Vagina (tissue), 2 donors: ENCODE measurements at places on chromosomes 6 and 20.

- no peak overlapping the region for H3K27ac ChIP-seq
- peak; percentile 44 for DNase-seq
- no peaks in the 10 kb centered on the region for H3K36me3 ChIP-seq
- no peak overlapping the region for H3K4me3 ChIP-seq
- no peaks in the 10 kb centered on the region for H3K4me1 ChIP-seq
These were observed 37.9 kb downstream of the SUN5 start for GRCh38 chr20:32966382-32966781.

DNA sequence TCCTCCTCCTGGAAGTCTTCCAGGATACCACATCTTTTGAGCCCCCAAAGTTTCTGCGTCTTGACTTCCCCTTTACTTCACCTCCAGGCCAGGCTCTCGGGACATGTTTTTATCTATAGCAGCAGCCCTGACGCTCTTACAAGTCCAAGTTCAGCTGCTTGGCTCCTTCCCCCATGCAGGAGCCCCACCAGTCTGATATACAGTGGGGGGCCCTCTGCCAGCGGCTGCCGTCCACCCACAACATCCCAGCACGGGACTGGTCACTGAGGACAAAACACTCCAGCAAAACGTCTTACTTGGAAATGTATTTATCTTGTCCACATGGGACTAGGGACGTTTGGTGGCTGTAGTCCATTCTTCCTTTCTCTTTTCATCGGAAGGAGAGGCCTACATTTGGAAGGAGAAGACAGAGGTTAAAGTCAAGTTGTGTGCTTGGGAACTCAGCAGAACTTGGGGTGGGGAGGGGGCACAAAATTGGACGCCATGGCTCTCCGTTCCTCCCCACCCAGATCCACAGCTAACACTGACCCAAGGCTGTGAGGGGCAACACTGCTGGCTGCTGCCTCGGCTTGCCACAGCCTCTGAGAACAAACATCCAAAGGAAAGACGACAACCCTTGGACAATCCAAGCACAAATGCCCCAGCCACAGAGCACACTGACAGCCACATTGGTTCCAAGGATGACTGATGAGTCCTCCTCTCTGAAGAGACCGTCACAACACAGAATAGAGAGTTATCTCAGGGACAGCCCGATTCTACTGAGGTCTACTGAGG, 79.2 kb downstream of the PRND start:
- no peak overlapping the region for H3K27ac ChIP-seq
- peak; percentile 81 for DNase-seq
- no peak overlapping the region for H3K4me3 ChIP-seq
- H3K36me3 ChIP-seq, result no peaks in the 10 kb centered on the region
- H3K4me1 ChIP-seq, result no peaks in the 10 kb centered on the region

DNA sequence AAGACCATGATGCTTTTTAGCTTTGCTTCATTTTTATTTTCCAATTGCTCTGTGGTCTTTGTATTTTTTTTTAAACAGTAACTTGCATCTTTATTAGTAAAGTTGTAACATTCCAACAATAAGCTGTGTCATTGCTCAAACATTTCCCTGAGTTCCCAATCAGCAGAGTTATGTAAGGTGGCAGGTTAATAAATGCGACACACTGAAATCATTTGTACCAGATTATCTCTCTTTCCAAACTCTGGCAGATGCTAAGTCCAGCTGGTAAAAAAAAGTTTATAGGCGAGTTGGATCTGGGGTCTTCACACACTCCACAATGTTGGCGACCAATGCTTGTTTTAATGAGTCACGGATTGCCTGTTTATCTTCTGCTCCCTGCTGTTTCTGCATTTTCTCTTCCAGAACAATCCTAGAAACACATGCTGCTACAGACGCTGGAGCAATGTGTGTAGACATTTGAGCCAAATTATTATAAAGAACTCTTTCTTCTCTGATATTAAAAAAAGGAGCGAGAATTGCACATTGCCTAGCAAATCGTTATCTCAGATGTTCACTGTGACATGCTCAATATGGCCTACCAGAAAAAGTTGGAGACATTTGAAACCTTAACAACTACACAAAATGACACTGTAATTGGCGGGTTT, 113.6 kb upstream of the IFNGR1 start:
- H3K4me1 ChIP-seq, result peaks cover 7% of the 10 kb centered on the region
- no peaks in the 10 kb centered on the region for H3K27me3 ChIP-seq
- DNase-seq, result no peak
- H3K4me3 ChIP-seq, result no peak overlapping the region
- H3K36me3 ChIP-seq, result no peaks in the 10 kb centered on the region

DNA sequence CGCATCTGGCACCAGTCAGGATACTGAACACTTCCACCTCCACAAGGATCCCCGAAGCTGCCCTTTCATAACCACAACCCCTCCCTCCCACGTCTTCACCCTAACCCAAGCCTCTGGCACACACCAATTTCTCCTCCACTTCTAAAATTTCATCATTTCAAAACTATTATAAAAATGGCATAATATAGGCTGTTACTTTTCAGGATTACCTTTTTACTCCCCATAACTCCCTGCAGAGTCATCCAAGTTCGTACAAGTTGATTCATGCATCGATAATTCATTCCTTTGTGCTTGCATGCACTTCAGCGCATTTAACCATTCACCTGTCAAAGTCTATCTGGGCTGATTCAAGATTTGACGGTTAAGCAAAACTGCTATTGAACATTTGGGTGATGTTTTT, 30.6 kb upstream of the LY86 start:
- H3K27ac ChIP-seq, result no peak overlapping the region
- no peaks in the 10 kb centered on the region for H3K36me3 ChIP-seq
- no peak overlapping the region for H3K4me3 ChIP-seq

- no peaks in the 10 kb centered on the region for H3K36me3 ChIP-seq
- H3K4me3 ChIP-seq, result no peak overlapping the region
- H3K27ac ChIP-seq, result no peak overlapping the region
- H3K4me1 ChIP-seq, result no peaks in the 10 kb centered on the region
- no peaks in the 10 kb centered on the region for H3K27me3 ChIP-seq
These were observed 76.4 kb upstream of the FLRT3 start for GRCh38 chr20:14413835-14414234.

DNA sequence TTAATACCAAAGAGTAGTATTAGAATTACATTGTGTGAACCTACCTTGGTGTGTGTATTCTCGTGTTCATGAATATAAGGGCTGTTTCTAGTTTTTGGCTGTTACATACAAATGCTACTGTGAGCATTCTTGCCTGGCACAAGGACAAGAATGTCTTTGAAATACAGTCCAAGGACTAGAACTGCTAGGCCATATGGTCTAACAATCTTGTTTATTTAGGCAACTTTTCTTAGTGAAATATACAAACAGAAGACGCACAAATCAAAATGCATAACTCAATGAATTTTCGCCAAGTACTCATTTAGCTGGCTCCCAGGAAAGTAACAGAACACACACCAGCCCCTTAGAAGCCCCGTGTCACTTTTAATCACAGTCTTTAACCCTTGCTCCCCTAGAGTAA, 28.5 kb downstream of the KDM1B start:
- no peak for DNase-seq
- no peak overlapping the region for H3K4me3 ChIP-seq
- no peaks in the 10 kb centered on the region for H3K36me3 ChIP-seq
- no peak overlapping the region for H3K27ac ChIP-seq

GRCh38 chr6:62075869-62076268, 210.2 kb downstream of the KHDRBS2 start:
- no peaks in the 10 kb centered on the region for H3K36me3 ChIP-seq
- no peak overlapping the region for H3K4me3 ChIP-seq
- H3K27me3 ChIP-seq, result no peaks in the 10 kb centered on the region
- no peaks in the 10 kb centered on the region for H3K4me1 ChIP-seq
- H3K27ac ChIP-seq, result no peak overlapping the region

DNA sequence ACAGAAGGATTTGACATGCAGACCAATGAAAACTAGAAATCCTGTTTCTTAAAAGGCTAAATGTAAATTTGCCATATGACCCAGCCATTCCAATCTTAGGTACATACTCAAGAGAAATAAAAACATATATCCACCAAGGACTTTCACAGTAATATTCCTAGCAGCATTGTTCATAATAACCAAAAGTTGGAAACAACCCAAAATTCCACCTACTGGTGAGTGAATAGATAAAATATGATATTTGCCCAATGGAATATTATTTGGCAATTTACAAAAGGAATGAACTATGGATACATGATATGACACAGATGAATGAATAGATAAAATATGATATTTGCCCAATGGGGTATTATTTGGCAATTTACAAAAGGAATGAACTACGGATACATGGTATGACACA, 22.7 kb downstream of the MTCL3 start:
- no peaks in the 10 kb centered on the region for H3K4me1 ChIP-seq
- no peaks in the 10 kb centered on the region for H3K27me3 ChIP-seq
- no peak overlapping the region for H3K27ac ChIP-seq
- H3K4me3 ChIP-seq, result no peak overlapping the region
- no peaks in the 10 kb centered on the region for H3K36me3 ChIP-seq

DNA sequence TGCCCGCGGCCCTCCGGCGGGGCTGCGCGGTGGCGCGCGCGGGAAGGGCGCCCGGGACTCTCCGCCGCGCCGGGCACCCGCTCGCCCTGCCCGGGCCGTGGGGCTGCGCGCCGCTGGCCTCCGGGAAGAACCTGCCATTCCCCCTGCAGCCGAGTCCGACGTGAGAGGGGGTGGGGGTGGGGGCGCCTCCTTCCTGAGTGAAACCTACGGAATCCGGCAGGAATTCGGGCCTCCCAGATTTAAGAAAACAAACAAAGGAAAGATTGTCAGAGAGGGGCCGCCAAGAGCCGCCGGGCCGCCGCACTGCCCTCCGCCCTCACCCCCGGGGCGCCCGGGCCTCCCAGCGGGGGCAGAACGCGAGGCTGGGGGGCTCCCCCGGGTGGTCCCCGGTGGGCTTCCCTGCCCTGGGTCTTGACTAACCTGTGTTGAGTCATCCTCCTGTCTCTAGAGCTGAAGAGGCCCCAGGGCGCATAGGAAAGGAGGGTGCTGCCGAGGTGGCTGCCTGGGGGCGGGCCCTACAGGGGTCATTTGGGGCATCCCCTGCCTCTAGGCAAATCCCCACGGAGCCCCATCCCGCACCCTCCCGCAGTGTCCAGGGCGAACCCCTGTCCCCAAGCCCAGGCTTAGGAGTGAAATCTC, 42.2 kb upstream of the FOXP4 start:
- DNase-seq, result no peak
- no peaks in the 10 kb centered on the region for H3K27me3 ChIP-seq
- peak overlapping the region; percentile 62 for H3K27ac ChIP-seq
- no peaks in the 10 kb centered on the region for H3K36me3 ChIP-seq
- H3K4me1 ChIP-seq, result peaks cover 30% of the 10 kb centered on the region
- peak overlapping the region; percentile 36 for H3K4me3 ChIP-seq

- no peak for DNase-seq
- H3K27ac ChIP-seq, result peak overlapping the region; percentile 70
- H3K36me3 ChIP-seq, result no peaks in the 10 kb centered on the region
- peaks cover 5% of the 10 kb centered on the region for H3K4me1 ChIP-seq
- no peak overlapping the region for H3K4me3 ChIP-seq
These were observed 472 bp upstream of the EDN3 start for GRCh38 chr20:59299945-59300332.

DNA sequence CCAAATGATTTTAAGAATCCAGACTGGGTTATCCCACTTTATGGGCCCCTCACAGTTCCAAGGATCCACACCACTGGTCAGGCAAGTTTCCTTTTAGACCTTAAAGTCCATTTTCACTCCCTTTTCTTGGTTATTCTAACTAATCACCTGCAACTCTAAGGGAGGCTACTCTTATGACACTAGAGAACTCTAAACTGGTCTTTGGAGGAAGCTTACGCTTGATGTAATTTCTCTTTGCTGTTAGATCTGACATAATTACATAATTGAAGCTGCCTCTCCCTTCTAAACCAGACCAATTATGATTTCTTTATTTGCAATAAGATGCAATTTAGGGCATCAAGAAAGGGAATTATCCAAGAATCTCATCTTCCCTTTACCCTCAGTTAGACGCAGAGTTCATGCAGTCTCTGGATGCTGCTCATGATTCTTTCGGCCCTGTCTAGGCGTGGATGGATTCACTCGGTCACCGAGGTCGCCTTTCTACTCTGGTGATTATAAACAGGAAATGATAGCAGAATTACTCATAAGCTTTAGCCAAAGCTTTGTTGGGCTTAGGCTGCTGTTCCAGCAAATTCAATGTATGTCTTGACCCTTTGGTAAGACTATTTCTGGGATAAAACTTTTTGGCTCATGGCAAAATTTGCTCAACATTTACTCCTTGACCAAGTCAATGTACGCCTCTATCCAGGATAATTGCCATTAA, 166.4 kb upstream of the PRND start:
- H3K4me1 ChIP-seq, result no peaks in the 10 kb centered on the region
- no peaks in the 10 kb centered on the region for H3K27me3 ChIP-seq
- no peak overlapping the region for H3K4me3 ChIP-seq
- H3K36me3 ChIP-seq, result no peaks in the 10 kb centered on the region

DNA sequence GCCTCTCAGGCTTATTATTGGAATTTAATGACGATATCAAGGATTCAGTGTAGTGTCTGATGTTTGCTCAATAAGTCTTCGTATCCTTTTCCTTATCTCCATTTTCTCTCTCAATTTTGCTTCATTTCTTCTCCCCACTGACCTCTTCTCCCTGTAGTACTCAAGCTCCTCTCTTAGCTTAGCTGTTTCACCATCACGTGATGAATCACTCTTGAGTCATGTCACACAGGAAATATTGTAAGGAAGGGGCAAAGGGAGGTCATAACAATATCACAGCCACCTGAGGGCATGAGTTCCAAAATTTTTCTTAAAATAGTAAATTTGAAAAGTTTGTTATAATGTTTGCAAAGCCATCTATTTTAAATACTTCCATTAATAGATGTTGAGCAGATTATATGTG, 392.2 kb upstream of the MARCKS start:
- H3K27ac ChIP-seq, result no peak overlapping the region
- H3K4me1 ChIP-seq, result no peaks in the 10 kb centered on the region
- no peak overlapping the region for H3K4me3 ChIP-seq
- no peak for DNase-seq
- H3K27me3 ChIP-seq, result no peaks in the 10 kb centered on the region
- no peaks in the 10 kb centered on the region for H3K36me3 ChIP-seq

- no peak overlapping the region for H3K27ac ChIP-seq
- peak; percentile 37 for DNase-seq
- no peak overlapping the region for H3K4me3 ChIP-seq
- H3K27me3 ChIP-seq, result no peaks in the 10 kb centered on the region
- no peaks in the 10 kb centered on the region for H3K36me3 ChIP-seq
These were observed 154.7 kb downstream of the SYCP2 start for GRCh38 chr20:59778615-59779200.

GRCh38 chr6:157107915-157108651, 215.2 kb downstream of the TMEM242 start:
- no peak for DNase-seq
- no peak overlapping the region for H3K27ac ChIP-seq
- H3K4me1 ChIP-seq, result peaks cover 28% of the 10 kb centered on the region
- peaks cover 9% of the 10 kb centered on the region for H3K36me3 ChIP-seq
- H3K4me3 ChIP-seq, result no peak overlapping the region

- H3K27ac ChIP-seq, result no peak overlapping the region
- no peaks in the 10 kb centered on the region for H3K36me3 ChIP-seq
- no peaks in the 10 kb centered on the region for H3K27me3 ChIP-seq
- DNase-seq, result no peak
- H3K4me3 ChIP-seq, result no peak overlapping the region
These were observed 47.7 kb downstream of the BANF2 start for GRCh38 chr20:17747431-17747846.

- DNase-seq, result no peak
- H3K27me3 ChIP-seq, result no peaks in the 10 kb centered on the region
- H3K36me3 ChIP-seq, result no peaks in the 10 kb centered on the region
- peaks cover 19% of the 10 kb centered on the region for H3K4me1 ChIP-seq
- H3K27ac ChIP-seq, result no peak overlapping the region
These were observed 3.3 kb upstream of the ASXL1 start for GRCh38 chr20:32354592-32355416.
